ENCODE measurements at places on chromosomes 6 and 20. TPM values are rescaled to one million over a fixed set of nuclear protein-coding genes. Genes with fewer than 3 reads are reported as not detected.

GRCh38 chr6:50832912-50833311 lies 14.2 kb downstream of the TFAP2B start:
- H3K4me1 ChIP-seq = no peaks in the 10 kb centered on the region
- no peak overlapping the region for H3K4me3 ChIP-seq
- no peak overlapping the region for H3K27ac ChIP-seq
- DNase-seq = no peak
- H3K36me3 ChIP-seq = no peaks in the 10 kb centered on the region
- no peaks in the 10 kb centered on the region for H3K27me3 ChIP-seq

GRCh38 chr6:129565366-129565765 lies 144.6 kb downstream of the ARHGAP18 start:
- no peaks in the 10 kb centered on the region for H3K36me3 ChIP-seq
- no peaks in the 10 kb centered on the region for H3K4me1 ChIP-seq
- no peak for DNase-seq
- no peak overlapping the region for H3K27ac ChIP-seq
- no peaks in the 10 kb centered on the region for H3K27me3 ChIP-seq

- no peak overlapping the region for H3K4me3 ChIP-seq
- no peaks in the 10 kb centered on the region for H3K27me3 ChIP-seq
- H3K4me1 ChIP-seq = no peaks in the 10 kb centered on the region
- no peak for DNase-seq
- H3K36me3 ChIP-seq = no peaks in the 10 kb centered on the region
- H3K27ac ChIP-seq = no peak overlapping the region
These were observed 23.9 kb downstream of the DUSP22 start for GRCh38 chr6:315921-316752.

DNA sequence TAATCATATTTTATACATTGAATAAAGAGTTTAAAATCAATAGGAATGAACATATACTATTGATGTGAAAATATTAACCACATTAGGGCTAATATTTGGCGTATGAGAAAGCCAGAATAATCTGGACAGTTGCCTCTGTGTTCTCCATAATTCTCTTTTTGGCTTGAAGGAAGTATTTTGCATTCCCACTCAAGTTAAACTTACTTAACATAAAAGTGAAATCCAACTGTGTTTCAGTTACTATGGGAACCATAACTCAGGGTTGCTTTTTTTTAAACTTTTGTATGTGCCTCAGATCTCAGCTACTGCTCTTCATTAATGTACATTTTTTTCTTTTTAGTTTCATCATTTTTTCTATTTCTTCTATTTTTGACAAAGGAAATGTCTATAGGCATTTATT lies 479.8 kb downstream of the NKAIN2 start:
- no peak for DNase-seq
- H3K4me1 ChIP-seq = no peaks in the 10 kb centered on the region
- H3K27me3 ChIP-seq = no peaks in the 10 kb centered on the region
- H3K4me3 ChIP-seq = no peak overlapping the region

MUC21 gene
- total RNA-seq = 0.28 TPM

All from uterus (tissue), 4 donors.